ENCODE measurements at places on chromosomes 3 and 15.

DNA sequence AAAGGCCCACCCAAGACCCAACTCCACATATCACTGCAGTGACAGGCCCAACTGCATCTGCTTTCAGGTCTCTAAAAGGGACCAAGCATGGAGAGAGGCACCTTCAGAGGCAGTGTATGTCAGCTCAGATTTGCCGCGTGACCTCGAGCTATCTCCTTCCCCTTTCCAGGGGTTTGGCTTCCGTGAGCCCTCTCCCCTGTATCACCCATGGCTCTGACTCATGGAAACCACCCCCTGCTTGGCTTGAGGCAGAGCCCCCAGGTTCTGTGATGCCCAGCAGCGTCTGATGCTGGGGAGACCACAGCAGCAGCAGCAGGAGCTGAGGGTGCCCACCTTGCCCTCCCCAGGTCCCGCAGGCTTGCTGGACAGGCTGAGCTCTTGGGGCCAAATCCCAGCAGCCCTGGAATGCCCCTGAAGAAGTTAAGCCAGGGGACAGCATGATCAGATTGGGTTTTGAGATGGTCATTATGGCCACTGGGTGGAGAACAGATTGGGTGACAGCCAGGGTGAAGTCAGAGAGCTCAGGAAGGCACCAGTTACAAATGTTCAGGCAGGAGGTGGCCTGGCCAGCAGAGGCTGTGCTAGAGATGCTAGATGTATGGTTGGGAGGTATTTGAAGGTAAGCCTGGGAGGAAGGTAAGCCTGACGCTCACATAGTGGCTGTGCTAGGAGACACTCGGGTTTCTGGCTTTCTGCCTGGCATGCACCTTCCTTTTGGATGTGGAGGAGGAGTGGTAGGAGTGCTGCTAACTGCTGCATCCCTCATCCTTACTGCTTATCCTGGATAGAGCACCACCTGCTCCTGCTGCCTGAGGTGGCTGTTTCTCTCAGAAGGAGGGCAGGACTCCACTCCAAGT lies 42.9 kb downstream of the FGD5 start:
- DNase-seq: peak; percentile 38

- DNase-seq: no peak
Measured at GRCh38 chr3:37770938-37771918, 90.5 kb upstream of the CTDSPL start.

DNA sequence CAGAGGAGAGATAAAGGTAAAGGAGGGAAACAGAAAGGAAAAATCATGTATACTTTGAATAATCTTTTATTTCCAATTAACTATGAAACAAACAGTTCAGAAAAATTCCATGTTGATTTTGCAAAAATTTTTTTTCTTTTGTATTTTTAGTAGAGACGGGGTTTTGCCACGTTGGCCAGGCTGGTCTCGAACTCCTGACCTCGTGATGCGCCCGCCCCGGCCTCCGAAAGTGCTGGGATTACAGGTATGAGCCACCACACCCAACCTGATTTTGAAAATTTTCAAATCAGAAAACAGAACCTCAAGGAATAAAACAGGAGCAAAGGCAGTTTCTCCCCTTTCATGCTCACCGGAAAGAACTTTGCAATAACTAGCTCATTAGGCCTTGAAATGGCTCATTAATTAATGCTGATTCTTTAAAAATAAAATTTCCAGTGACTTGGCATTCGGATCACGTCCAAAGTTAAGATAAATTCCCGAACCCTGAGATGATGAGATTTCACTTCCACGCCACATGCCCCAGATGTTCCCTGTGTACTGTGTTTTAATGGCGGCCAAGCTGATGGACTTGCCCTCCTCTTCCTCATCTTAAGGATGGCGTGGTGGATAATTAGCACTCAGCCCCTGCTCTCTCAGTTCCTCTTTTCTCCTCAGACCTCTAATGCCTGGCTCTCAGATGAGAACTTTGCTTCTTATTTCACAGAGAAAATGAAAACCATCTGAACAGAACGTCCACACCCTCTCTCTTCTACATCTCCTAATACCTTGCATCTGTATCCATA lies 10.8 kb downstream of the BCL2L10 start:
- peak; percentile 41 for DNase-seq

DNA sequence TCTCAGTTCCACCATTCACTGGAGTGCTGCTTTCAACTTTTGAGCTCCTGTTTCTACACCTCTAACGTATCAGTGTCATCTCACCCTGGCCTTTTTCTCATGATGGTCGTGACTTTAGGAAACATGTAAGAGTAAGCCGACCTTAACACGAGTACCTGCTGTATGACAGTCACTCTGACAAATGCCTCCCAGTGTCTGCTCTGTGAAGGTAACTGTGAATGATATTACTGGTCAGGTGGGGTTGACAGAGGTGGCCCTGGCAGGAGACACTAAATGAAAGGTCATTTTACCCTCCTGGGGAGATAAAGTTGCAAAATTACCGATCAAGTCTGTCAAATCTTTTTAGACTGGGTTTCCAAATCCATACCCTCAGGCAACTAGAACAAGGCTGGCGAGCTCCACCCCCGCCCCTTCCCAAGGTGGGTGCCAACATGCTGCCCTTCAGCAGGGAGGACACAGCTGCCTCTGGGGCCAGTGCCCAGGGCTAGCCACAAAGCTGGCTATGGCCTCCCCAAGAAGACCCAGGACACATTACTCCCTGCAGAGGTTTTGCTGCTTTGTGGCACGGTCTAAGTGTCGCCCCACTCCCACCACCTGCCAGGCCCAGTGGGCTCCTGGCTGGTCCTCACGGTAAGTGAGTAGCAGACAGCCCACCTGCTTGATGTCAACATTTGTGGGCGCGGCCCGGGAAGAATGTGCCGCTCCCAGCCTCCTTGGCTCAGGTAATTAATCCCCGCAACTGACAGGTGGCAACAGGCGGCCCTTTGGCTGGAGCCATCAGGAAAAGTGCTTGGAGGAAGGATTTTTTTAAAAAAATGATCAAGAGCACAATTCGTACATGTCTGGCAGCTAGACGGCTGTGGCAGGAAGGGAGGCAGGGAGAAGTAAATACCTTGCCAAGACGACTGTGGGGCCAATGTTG lies 211.8 kb downstream of the TP63 start:
- DNase-seq: no peak

All from inflammatory macrophage treated with lipopolysaccharide for 1 hour (primary cell).